Colonic mucosa (tissue), 4 donors: ENCODE measurements at places on chromosomes 1 and 21.
A peak's percentile ranks its signal among the peaks of the same experiment; 100 is the strongest.

GRCh38 chr1:205535096-205535495, 30.6 kb downstream of the CDK18 start:
- H3K4me3 ChIP-seq: no peak overlapping the region
- no peak overlapping the region for H3K27ac ChIP-seq
- no peaks in the 10 kb centered on the region for H3K4me1 ChIP-seq
- no peaks in the 10 kb centered on the region for H3K27me3 ChIP-seq
- no peaks in the 10 kb centered on the region for H3K36me3 ChIP-seq
- DNase-seq: no peak

DNA sequence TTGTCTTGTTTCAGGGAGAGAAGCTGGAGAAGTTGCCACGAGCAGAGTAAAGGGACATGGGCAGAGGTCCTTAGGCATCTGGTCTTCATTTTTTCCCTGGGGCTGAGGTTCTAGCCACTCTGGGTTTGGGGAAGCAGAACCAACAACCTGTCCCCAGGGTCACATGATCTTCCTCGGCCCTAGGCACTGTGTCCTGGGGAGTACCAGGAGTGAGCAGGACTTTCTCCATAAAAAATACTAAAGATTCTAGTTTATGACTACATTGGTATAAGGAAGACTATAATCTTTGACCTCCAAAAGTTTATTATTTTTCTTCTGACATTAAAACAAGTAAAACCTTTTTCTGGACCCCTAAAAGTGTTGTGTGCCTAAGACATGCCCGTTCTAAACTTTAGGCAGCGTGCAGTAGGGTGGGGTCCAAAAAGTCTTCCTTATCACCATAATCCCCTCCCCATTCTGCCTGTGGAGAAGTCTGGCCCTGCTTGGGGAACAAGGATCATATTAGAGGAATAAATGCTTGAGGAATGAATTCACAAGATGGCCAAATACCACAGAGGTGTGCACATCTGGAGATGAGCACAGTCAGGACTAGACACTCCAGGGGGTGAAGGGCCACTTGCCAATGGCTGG, 19.3 kb upstream of the IGSF3 start:
- no peak overlapping the region for H3K4me3 ChIP-seq
- H3K27me3 ChIP-seq: no peaks in the 10 kb centered on the region
- DNase-seq: no peak
- no peaks in the 10 kb centered on the region for H3K4me1 ChIP-seq

DNA sequence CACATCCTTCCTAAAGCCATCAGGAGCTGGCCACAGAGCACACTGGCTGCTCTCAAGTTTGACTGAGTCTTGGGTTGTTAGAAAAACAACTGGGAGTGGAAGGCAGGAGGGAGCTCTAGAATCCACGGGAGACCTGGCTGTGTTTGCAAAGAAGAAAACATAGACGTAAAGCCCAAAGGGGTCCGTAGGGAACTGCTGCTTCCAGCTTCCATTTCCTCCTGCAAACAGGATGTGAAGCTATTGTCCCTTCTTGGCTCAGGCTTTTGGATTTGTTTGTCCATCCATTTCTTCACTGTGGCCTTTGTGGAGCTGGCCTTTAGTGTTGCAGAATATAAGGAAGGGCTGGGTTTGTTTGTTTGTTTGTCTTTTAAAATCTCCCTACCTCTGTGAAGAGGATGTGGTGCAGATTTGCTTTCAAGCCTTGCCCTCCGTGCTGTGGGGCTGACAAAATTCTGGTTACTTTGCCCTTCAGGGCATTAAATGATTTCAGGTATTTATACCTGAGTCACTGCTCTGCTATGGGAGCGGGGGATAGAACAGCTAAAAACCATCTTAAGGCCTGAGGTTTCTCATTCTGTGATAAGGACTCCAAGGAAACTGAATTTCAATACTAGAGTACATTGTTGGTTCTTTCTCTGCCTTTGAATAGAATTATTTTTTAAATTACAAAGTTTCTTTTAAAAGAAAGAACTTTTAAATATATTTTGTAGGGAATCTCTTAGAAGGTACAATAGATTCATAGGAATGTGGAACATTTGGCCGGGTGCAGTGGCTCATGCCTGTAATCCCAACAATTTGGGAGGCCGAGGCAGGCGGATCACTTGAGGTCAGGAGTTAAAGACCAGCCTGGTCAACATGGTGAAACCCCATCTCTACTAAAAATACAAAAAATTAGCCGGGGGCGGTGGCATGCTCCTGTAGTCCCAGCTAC, 74.3 kb downstream of the MPZL1 start:
- no peak overlapping the region for H3K4me3 ChIP-seq
- no peaks in the 10 kb centered on the region for H3K4me1 ChIP-seq
- DNase-seq: no peak
- no peaks in the 10 kb centered on the region for H3K36me3 ChIP-seq
- H3K27ac ChIP-seq: peak overlapping the region; percentile 27

DNA sequence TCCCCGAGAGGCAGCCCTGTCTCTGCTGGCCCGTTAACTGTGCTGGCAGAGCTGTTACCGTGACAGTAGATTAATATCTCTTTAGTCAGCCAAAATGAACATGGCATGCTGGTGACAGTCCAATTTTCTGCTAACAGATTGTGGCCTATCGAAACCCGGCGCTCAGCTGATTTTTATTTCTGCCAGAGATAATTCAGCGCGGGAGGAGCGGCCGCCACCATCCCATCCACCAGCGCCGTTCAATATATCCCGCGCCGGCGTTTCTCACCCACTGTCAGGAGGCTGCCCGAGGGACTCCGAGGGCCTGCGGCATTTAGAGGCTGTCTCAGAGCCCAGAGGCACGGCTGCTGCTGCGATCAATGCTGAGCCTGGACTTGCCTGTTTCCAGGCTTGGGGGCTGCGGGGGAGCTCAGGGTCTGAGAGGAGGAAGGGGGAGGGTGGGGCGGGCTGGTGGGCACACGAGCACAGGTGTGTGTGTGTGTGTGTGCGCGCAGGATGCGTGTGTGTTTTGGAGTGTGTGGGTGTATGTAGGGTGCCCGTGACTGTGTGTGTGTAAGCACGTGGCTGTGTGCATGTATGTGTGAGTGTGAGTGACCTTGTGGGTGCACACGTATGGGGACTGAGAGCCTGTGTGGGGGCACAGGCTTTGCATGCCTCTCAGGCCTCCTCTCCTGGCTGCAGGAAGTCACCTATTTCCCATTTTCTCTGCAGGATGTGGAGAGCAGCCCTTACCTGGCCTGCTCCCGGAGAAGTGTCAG, 109.7 kb upstream of the ACTRT2 start:
- H3K4me1 ChIP-seq: no peaks in the 10 kb centered on the region
- H3K4me3 ChIP-seq: no peak overlapping the region
- no peak for DNase-seq
- H3K36me3 ChIP-seq: no peaks in the 10 kb centered on the region
- no peaks in the 10 kb centered on the region for H3K27me3 ChIP-seq
- H3K27ac ChIP-seq: no peak overlapping the region

GRCh38 chr1:230226007-230226800, 159.2 kb downstream of the GALNT2 start:
- no peak overlapping the region for H3K27ac ChIP-seq
- H3K36me3 ChIP-seq: no peaks in the 10 kb centered on the region
- no peaks in the 10 kb centered on the region for H3K4me1 ChIP-seq
- DNase-seq: no peak

- no peak overlapping the region for H3K27ac ChIP-seq
- H3K27me3 ChIP-seq: peaks cover 25% of the 10 kb centered on the region
- no peak for DNase-seq
- H3K4me3 ChIP-seq: no peak overlapping the region
These were observed 2.8 kb downstream of the TNFRSF8 start for GRCh38 chr1:12065872-12066271.

- no peak overlapping the region for H3K27ac ChIP-seq
- H3K4me1 ChIP-seq: peaks cover 6% of the 10 kb centered on the region
- H3K36me3 ChIP-seq: no peaks in the 10 kb centered on the region
- no peak for DNase-seq
- no peak overlapping the region for H3K4me3 ChIP-seq
These were observed 21.3 kb downstream of the MTHFR start for GRCh38 chr1:11784256-11784992.

DNA sequence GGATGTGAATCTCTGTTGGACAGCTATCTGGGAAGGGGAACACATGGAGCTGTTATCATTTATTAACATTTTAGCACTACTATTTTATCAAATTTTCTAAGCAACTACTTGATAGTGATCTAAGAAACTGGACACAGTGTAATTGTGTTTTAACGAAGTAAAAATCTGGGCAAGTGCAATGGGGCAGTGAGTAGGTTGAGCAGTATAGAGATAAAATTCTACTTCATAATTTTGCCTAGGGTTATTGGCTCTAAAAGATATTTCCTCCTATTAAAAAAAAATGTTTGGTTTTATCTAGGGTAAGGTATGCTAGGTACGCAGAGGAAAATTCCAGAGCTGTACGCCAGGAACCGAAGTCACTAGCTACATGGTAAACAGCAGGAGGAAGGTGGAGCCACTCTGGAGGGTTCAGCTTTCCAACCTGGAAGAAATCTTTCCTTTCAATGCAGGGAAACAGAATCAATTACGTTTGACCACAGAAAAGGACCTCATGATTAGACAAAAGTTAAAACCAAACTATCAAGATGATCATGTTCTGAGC, 43.3 kb downstream of the BCAR3 start:
- H3K27ac ChIP-seq: no peak overlapping the region
- H3K36me3 ChIP-seq: no peaks in the 10 kb centered on the region
- H3K4me3 ChIP-seq: no peak overlapping the region
- H3K4me1 ChIP-seq: no peaks in the 10 kb centered on the region

- no peak overlapping the region for H3K27ac ChIP-seq
- H3K27me3 ChIP-seq: no peaks in the 10 kb centered on the region
- no peak overlapping the region for H3K4me3 ChIP-seq
- no peak for DNase-seq
These were observed 369.1 kb downstream of the PTBP2 start for GRCh38 chr1:97090725-97091124.
